ENCODE measurements at places on chromosomes 16 and 17.

GRCh38 chr17:75570034-75570676 is 17.4 kb upstream of the MYO15B start:
- no peak for DNase-seq

GRCh38 chr16:67384778-67385510 is 8.4 kb downstream of the TPPP3 start:
- DNase-seq, result no peak

DNA sequence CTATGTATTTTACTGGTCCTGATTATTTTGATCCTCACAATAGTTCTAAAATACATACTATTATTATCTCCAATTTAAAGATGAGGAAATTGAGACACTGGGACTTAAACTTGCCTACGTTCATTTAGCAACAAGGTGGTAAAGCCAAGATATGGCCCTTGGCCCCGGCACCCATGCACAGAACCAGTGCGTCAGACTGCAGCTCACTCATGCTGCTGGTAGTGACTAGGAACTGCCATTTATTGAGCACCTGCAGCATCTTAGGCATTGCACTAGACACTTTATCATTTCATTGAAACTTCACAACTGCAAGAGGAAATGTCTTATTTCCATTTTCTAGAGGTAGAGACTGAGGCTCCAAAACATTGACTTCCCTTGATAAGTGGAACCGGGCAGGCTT is 93.3 kb downstream of the RAB11FIP4 start:
- no peak for DNase-seq

DNA sequence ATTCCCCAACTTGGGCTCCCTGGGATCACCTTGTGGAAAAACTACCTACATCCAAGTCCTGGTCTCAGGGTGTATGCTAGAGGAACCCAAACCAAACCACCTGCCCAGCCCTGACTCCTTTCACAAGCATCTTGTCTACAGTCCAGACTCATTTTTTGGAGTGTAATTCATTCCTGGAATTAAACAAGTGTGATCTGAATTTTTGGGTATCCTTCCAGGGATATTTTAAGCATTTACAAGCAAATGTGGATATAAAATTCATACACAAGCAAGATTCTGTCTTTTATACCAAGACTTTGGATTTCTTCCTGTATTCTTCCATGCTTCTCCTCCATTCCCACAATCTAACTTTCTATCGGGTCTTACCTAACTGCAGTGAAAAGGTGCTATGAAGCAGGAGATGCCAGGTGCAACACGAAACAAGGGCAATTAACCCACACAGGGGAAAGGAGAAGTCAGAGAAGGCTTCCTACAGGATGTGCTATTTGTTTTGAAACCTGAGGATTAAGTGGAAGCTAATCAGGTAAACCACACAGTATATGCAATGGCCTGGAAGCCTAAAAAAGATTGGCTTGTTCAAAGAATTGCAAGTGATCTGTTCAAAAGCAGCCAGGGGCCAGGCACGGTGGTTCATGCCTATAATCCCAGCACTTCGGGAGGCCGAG is 417.2 kb upstream of the C16orf82 start:
- DNase-seq, result no peak

- no peak for DNase-seq
Observed at GRCh38 chr17:80050706-80051105, 14.3 kb downstream of the CCDC40 start.

DNA sequence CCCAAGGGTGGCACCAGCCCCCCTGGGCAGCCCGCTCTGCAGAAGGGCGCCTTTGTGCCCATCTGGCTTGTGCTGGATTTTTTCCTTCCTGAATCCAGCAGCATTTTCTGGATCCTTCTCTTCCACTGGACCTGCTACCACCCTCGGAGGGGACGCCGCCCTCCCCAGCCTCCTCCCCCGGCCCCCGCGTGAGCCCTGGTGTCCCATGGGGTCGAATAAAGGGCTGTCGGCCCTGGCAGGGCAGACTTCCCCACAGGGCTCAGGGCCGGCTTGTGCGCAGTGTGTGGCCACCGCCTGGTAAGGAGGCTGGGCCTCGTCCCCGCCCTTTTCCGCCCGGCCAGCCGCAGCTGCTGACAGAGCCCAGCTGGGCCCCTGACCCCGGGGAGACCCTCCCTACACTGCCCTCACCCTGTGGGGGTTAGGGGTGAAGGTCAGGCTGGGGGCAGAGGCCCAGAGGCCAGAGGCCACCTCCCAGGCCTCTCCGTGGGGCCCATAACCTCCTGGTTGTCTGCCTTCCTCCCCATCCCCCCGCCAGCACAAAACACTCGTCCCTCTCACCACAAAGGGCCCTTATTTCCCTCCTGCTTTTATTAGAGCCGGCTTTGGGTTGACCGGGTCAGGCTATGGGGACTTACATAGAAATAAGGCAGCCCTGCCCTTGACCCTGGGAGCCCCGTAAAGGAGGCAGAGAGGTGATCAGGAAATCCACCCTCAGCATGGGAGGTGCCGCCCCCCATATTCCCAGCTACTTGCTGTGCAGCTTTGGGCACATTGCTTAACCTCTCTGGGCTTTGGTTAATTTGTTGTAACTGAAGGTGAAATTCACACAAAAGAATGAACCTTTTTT is 179.3 kb upstream of the CIBAR2 start:
- DNase-seq, result no peak

DNA sequence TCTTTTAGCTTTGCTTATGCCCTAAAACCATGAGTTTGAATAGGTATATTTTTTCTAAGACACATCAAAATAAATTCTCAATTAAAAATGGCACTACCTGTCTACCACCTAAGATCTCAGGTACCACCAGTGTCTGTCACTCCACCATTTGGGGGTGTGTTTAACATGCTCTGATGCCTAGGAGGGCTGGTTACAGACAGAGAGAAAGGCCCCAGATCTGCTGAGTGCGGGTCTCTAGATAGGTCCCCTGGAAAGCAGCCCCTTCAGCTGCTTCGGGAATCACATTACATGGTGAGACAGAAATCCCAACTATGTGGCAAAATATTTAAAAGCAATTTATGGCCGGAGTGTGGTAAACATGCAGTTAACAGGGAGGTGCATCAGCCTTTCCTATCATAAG is 653 bp upstream of the VAC14 start:
- DNase-seq, result no peak

Data from KBM-7 (cell line).